ENCODE measurements at places on chromosomes 12 and 14.
A peak's percentile ranks its signal among the peaks of the same experiment; 100 is the strongest.

DNA sequence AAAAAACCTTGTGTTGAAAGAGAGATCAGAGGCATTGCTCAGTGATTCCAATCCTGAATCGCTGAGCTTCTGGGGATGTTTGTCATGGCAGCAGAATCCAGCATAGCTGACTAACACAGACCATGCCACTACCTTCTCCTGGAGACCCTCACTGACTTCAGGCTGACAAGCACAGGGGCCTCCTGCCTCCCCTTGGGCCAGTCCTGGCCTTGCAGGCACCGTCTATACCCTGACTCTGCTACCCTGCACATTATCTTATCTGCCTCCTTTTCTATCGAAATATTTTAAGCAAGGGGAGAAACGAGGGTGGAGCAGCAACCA, 139.8 kb downstream of the KIF26A start:
- no peak for DNase-seq

DNA sequence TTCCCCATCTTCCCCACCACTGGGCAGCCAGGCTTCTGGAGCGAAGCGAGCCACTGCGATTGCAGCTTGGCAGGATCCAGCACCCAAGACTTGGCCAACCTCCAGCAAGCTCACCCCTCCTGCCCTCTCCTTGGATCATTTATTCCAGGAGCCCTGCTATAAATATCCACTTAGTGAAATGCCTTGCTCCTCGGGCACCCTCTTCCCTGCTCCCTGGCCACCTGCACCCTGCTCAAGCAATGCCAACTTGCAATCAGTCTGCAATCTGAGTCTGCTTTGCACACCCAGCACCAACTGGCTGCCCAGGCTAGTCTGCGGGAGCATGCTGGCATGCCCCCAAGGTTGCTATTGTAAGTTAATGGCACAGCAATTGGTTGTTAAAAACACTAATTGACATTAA, 666.0 kb downstream of the MED13L start:
- no peak for DNase-seq

DNA sequence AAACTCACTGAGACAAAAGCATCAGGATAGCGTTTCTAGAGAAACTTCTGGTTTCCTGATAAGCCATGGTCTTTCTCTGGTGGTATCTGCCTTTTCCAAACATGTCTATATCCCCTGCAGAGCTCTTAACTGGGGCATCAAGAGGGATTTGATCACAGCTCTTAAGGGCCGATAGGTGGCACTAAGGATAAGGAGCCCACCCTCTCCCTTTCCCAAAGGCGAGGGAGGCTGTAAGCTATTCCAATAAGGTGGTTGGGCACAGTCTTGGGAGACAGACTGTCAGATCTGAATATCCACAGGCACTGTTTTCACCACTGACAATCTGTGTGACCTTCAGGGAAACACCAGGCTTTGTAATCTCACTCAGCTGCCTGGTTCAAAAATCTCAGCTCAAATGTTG, 206.0 kb downstream of the ADGRD1 start:
- no peak for DNase-seq

DNA sequence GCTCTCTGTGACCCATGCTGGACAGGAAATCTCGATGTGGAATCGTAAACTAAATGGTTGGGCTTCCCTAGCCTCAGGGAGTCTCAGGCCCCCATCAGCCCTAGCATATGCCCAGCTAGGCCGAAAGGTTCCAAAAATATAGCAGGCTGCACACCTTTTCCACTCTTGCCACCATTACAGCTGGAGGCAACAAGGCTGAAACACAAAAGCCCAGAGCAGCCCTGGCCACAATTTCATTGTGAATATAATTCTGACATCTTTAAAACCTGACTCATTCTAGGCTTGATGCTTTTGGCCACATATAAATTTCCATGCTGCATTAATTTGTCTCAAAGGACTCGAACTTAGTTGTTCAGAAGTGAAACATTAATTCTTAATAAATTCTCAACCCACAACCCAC, 382.2 kb downstream of the GRIN2B start:
- DNase-seq: no peak

DNA sequence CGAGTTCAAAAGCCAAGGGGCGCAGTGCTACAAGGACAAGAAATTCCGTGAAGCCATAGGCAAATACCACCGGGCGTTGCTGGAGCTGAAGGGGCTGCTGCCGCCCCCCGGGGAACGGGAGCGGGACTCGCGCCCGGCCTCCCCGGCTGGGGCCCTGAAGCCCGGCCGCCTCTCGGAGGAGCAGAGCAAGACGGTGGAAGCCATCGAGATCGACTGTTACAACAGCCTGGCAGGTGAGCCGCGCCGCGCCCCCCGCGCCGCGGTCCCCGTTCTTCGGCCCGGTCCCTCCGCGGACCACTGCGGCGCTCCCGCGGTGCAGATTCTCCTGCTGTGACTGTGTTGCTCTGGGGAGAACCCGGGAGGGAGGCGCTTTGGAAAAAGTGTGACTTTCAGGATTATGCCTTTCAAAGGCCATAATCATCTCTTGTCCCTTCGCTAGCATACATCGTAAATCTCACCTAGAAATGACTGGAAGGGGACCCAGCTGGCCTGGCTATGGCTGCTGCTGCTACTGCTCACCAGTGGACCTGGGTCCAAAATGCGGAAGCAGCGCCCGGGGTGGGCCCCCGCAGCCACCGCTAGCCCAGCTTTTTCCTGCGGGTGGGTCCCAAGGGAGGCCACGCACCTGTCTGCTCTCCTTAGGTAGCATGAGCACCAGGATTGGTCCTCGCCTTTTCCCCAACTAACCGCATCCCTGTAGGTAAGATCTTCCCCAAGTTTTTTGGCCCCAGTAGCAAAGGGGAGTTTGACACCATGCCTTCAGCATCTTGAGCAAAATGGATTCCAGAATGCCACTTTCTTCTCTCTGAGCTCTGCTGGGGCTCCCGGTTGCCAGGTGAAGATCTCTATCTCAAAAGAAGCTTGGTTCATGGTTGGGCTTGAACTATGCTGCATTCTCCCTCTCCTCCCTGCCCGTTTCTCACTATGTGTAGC, 853 bp downstream of the TTC9 start:
- peak; percentile 42 for DNase-seq

DNA sequence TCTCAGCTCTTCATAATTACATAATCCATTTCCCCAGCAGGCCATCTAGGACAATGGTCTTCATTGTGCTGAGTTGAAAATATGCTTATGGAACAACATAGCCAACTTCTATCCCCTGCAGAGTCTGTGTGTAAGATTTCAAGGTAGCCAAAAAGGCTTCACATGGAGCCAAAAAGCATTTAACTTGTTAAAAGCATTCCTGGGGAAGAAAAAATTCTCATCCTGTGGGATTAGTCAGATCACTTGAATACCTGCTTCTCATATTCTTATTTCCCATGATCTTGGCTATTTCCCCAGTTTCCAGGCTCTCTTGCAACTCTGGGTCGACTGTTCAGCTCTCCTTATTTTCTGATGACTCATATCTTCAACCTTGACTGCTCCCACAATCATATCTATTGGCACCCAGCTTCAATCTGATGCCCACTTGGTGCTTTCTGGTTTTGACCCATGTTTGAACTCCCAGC, 178.9 kb downstream of the KLHL28 start:
- no peak for DNase-seq

- no peak for DNase-seq
These were observed 167.1 kb downstream of the PIK3C2G start for GRCh38 chr12:18428416-18428815.

DNA sequence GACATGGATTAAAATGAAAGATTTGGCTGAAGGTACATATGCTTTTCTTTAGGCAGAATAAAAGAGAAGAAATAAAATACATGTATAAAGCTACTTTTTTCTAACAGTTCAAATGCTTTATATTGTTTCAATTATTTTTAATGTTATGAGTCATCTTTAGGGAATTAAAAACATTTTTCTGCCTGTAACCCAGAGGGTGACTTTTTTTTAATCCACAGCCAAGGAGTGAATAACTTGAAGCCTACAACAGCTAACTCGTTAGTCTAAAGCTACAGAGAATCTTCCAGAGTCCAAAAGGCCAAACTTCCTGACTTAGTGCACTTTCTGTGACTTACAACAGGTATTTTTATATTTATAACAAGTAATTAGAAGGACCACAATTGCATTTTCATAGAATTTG, 151.6 kb downstream of the SEC23A start:
- DNase-seq: no peak

DNA sequence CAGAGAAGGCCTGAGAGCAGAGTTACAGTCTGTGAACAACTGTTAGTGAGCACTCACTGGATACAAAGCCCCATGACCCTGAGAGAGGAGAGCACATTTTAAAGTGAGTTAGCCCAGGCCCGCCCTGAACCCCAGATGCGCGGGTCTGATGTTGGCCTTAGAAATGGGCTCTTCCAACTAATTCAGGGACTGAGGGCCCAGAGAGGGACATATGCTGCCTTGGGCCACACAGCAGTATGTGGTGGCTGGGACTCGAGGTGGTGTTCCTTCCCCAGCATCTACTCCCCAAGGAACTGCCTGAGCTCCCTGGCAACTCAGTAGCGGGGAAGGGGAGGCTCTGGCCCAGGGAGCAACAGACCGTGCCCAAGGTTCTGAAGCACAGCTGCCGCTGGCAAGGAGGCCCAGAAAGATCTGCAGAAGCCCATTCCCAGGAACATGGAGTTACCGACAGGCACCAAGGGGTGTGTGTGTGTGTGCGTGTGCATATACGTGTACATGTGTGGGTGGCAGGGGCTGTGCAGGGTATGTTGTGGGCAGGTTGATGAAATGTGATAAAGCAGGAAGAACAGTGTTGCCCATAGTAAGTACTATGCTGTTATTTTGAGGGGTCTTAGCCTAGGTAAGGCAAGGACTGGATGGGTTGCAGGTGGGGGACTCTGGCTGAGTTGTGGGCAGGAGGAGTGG, 40.5 kb downstream of the KRT80 start:
- no peak for DNase-seq

DNA sequence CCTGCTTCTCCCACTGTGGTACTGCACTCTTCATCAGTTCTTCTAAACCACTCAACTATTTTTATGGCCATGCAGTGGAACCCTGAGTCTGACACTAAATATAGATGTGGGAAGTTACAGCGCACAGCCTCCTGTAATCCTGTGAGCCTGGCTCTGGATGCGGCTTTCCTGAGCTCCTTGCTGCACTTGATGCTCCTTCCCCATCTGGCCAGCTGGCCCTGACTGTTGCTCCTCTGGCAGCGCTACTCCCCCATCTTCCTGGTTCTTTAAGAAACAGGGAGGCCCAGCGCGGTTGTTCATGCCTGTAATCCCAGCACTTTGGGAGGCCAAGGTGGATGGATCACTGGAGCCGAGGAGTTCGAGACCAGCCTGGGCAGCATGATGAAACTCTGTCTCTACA, 24.6 kb downstream of the IQSEC3 start:
- DNase-seq: no peak

DNA sequence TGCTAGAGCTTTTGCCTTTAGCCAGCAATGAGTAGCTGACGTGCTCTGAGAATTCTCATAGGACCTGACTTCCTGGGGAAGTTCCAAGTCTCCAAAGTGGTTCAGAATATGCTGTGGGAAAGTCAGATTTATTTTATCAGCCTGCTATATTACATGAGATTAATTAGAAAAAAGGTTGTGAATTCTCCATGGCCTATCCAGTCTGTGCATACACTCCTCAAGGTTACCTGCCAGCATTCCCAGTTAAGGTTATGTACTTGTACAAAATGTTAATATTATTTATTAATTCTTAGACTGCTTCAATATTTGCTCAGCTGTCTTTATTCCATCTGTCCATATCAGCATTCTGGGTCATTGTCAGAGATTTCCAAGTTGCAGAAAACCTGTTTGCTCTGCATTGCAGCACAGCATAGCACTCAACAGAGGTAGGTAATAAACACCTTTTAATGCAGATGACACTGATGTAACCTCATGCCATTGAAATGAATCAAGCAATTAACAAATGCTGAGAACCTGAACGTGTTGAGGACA, 2.7 kb upstream of the SEL1L start:
- no peak for DNase-seq

DNA sequence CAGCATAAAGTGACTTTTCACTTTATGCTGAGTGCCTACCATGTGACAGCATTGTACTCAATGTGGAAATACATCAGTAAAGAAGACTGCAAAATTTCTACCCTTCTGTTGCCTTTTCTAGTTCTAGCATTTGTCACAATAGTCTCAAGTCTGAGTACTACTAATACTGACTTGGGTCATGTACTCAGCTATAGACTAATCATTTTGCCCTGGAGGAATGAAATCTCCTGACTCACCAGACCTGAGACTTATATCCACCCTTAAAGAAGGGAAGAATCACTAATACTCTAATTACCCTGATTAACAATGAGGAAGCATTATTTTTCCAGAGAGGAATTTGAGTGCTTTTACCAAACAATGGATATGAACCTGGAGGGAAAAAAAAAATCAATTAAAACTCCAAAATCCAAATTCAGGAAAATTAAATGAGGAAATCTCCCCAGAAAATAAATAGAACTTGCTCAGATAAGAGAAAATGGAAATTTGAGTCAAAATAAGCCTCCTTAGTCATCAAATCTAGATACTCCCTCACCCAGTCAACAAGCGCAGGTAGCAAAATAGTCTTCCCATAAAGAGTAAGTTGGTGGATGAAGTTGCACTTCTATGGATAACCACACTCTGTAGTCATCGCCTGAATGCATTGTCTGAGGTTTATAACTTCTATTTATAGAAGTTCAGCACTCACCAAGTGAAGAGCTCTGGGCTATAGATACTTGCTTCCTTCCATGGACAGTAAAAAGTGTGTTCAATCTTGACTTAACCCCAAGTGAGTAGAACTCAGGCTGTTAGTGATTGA, 386.6 kb downstream of the SYT1 start:
- DNase-seq: no peak

GRCh38 chr12:64674367-64674922, 64.2 kb downstream of the RASSF3 start:
- no peak for DNase-seq

GRCh38 chr12:57244312-57244696, 6.7 kb downstream of the STAC3 start:
- DNase-seq: no peak

- DNase-seq: no peak
These were observed 294.9 kb downstream of the FOXN3 start for GRCh38 chr14:89121968-89122620.

DNA sequence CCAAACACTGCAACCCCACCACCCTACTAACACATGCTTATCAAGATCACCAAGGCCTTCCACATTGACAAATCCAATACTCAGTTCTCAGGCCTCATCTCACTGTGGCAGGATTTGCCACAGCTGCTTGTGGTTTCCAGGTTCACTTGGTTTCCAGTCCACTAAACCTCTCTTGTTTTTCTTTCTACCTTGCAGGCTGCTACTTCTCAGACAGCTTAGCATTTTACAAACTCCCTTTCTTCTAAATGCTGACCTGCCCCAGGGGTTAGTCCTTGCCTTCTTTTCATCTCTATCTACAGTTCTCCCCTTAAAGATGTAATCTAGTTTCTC, 84.1 kb downstream of the BCAT1 start:
- DNase-seq: no peak

DNA sequence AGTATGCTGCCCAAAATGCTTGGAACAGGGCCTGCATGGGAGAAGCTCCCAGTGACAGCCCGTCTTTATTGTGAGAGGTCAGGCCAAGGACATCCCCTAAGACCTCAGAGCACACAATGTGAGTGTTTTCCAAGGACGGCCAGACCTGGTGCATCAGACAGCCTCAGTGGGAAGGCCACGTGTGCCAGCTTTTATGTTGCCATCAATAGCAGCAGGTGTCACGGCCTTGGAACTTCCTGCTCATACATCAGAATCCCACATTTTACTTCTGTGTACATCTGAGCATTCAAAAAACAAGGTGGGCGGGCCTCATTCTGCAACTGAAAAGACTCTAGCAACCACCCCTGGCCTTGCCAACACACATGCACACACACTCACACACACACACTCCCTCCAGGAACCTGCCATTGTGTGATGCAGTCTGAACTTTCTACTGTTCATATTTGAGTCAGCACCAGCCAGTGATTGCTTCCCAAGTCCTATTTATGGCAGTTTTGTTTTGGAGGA, 753.1 kb upstream of the TBX3 start:
- no peak for DNase-seq

- DNase-seq: no peak
These were observed 3.6 kb downstream of the NAB2 start for GRCh38 chr12:57092529-57092862.

All from activated naive CD4-positive, alpha-beta T cell treated with anti-CD3 and anti-CD28 coated beads, Interleukin-2, amount 50 U/mL, for 16 hours (primary cell).